ENCODE measurements at places on chromosomes 13 and 19.

GRCh38 chr13:100835695-100836094, 161.1 kb upstream of the TMTC4 start:
- DNase-seq, result no peak

DNA sequence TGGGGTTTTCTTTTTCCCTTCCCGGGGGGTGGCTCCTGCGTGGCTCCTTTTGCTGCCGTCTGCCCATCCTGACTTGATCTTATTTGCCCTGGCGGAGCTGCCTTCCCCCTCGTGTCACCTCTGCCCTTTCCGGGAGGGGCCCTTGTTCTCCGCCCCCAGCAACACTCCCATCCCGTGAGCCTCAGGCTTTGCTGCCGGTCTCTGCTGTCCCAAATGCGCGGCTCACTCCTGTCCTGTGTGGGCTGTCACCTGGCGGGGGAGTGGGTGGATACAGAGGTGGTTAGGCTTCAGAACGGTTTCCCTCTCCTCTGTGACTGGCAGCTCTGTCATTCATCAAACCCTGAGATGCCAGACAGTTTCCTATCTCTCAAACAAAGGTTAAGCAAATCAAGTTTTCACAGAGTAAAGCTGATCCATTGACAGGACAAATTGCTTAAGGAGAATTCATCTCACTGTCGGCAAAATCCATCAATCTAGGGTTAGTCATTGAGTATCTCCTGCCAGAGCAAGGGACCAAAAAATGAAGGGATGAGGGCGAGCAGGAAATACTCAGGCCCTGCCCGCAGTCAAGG, 84.0 kb downstream of the ANKRD10 start:
- no peak for DNase-seq

GRCh38 chr13:27137759-27138158, 33.9 kb downstream of the USP12 start:
- DNase-seq, result no peak

DNA sequence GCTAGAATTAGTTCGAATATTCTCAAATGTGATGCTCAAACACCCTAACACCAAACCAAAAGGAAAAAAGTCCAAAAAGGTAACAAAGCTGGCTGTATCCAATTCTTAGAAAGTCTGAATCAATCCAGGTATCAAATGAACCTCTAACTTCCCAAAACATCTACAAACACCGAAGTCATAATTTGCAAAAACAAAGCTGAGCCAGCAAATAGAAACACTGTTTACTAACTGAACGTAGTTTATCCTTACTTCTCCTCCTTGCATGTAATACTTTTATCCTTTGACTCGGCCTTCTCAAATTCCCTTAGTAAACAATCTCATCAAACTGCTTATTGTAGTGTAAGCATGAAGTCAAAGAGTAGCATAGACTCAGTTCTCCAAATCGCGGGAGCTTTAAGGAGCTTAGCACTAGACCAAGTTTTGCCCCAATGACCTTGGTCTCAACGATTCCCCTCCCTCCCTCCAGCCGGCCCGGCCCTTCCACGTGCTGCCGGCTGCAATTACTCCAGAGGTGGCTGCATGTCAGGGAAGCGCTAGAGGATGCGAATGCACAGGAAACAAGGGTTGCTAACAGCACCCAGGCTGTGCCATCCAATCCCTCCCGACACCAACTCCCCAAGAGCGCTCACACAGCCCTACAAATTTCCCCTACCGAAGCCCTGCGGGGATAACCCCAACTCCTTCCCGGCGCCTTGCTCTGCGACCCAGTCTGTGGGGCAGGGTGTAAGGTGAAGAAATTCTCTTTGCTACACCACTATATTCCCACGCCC, 693 bp downstream of the XPO4 start:
- DNase-seq, result no peak

DNA sequence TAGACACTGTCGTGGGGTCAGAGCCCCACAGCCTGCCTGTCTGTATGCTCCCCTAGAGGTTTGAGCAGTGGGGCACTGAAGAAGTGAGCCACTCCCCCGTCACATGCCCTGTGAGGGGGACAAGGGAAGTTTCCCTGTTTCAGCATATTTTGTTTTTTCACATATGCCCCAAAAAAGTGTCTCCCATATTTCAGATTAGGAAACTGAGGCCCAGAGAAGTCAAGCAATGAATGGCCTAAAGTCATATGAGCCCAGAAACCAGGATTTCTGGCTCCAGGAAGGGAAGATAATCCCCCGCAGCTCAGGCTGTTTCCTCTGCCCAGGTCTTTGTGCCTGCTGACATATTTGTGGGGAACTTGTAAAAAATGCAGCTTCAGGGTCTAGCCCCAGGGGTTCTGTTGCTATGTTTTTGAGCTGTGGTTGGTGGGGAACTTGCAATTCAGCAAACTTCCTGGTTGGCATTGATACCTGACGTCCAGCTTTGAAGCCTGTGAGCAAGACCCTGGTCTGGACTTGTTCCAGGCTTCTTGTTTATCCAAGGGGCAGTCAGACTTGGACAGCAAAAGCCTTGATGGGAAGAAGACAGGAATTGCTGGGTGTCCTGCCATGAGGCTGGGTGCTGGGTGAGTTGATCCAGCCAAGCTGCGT, 9.5 kb downstream of the RASL11A start:
- DNase-seq, result no peak

DNA sequence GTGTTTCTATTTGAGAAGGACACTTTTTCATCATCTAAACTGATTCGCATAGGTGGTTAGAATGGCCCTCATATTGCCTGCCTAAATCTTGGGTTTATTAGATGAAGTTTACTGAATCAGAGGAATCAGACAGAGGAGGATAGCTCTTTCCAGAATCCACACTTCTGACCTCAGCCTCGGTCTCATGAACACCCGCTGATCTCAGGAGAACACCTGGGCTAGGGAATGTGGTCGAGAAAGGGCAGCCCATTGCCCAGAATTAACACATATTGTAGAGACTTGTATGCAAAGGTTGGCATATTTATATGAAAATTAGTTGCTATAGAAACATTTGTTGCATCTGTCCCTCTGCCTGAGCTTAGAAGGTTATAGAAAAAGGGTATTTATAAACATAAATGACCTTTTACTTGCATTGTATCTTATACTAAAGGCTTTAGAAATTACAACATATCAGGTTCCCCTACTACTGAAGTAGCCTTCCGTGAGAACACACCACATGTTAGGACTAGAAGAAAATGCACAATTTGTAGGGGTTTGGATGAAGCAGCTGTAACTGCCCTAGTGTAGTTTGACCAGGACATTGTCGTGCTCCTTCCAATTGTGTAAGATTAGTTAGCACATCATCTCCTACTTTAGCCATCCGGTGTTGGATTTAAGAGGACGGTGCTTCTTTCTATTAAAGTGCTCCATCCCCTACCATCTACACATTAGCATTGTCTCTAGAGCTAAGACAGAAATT, 103.8 kb downstream of the TNFRSF19 start:
- DNase-seq, result no peak

DNA sequence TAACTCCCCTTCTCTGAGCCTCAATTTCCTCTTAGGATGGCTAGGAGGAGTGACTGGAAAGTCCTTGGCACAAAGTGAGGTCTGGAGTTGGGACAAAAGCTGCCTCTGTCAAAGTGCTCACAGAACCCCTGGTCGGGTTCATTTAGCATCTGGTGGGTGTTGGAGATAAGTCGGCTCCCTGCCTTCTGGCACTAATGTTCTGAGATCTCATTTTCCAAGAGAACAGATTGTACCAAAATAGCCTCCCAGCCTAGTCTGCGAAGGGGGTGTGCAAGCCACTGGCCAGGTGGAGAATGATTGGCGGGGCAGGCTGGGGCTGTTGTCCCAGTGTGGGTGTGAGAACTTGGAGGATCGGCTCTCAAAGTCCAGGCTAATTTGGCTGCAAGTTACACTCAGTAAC, 20.7 kb upstream of the NWD1 start:
- no peak for DNase-seq

GRCh38 chr13:104900191-104900817, 1635.2 kb downstream of the EFNB2 start:
- no peak for DNase-seq

- DNase-seq, result no peak
Measured at GRCh38 chr19:3983936-3984583, 1.2 kb downstream of the EEF2 start.

DNA sequence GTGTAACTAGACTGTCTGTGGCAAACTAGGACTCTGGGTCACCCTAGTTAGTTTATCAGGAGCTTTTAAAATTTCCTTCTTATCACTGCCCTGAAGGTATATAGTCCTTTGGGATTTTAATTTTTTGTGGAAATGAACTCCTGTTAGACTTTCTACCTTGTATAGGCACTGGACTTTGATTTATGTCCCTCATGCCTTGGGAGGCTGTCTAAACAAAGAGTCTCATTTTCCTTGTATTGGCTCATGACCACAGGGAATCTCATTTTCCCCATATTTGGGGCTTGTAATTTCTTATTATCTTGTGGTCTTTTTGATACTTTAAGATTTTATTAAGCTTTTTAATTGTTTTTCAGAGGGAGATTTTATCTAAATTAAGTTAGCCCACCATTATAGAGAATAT, 21.4 kb downstream of the KCTD4 start:
- no peak for DNase-seq

GRCh38 chr13:35744144-35744543, 267.7 kb upstream of the MAB21L1 start:
- DNase-seq, result no peak

DNA sequence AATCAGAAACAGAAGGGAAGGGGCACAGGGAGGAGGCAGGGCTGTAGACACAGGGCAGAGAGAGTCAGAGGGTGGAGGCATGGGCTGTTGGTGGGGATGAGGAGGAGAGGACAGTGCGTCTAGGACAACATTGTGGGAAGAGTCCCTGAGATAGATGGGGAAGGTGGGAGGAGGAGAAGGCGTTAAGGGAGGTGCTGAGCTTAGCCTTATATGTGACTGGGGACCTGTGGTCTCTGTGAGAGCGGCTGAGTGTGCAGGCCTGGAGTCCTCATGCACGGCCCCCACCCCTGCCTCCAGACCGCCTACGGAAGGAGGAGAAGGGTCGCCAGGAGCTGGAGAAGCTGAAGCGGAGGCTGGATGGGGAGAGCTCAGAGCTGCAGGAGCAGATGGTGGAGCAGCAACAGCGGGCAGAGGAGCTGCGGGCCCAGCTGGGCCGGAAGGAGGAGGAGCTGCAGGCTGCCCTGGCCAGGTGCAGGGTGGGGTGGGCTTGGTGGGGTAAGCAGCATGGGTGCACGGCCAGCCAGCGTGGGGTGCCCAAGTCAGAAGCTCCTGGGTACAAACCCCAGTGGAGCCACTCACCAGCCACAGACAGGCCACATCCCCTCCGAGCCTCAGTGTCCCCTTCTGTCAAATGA, 56.8 kb downstream of the KCNC3 start:
- DNase-seq, result no peak

GRCh38 chr19:55319785-55320184, 5.4 kb downstream of the TMEM150B start:
- no peak for DNase-seq

GRCh38 chr13:37492741-37493514, 105.6 kb downstream of the POSTN start:
- no peak for DNase-seq

- DNase-seq, result no peak
Measured at GRCh38 chr19:45075301-45076028, 813 bp downstream of the ZNF296 start.

DNA sequence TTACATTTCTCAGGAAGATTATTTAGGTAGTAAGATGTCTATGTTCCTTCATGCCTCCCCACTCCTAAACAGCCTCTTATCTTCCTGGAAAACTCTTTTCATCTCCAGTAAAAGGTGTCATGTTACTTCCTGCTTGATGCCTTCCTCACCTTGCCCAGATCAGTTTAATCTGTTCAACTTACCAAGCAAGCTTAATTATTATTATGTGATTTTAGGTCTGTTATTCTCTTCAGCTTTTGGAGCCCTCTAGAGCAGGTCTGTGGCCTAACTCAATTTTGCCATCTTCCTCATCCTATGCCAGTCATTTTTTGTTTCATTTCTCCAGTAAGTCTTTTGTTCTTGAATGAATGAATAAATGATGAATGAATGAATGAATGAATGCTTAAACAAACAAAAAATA, 528.4 kb downstream of the DCT start:
- DNase-seq, result no peak

DNA sequence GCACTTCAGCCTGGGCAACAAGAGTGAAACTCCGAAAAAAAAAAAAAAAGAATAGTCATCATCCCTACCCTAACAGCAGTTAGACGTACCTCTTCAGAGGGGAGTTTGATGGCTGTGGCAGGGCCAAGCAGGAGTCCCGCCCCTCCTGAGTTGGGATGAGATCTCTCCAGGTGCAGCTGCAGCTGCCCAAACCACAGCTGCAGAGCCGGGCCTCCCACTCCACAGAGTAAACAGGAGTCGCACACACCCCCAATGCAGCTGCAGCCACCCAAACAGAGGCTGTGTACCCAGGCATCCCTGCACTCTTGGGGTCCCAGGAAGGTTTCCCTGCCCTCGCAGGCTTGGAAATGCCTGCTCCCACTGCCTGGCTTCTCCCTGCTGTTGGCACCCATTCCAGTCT, 17.4 kb upstream of the MLLT1 start:
- DNase-seq, result no peak

DNA sequence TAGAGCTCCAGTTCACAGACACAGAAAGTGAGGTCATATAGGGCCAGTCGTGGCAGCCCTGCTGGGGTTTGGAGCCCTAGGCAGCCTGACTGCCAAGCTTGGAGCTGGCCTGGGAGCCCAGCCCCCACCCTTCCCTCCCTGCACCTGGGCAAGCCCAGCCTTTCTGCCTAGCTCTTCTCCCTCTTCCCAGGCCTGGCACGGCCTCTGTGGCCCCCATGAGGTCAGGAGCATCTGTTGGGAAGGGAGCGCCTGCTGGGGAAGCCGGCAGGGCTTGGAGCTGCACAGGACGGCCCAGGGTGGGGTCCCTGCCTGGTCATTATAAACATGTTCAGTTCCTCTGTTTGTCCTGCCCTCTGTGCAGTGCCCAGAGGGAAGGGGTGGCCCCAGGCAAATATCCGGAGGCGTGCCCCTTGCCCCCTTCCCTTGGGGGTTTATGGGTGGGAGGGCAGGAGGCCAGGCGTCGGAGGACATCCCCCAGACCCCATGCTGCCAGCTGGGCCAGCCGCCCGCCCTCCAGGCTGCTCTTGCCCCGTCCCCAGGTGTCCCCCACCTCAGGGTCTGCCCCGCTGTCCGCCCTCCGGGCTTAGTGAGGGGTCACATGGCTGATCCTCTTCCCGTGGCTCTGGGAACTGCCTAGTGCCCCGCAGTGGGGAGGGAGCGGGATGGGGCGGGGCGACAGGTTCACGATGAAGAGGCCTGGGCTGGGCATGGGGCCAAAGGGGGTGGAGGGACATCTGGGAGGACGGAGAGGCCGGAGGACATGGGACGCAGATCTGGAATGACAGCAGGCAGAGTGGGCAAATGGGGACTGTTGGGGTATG, 30.0 kb upstream of the NCCRP1 start:
- DNase-seq, result no peak

GRCh38 chr19:43229315-43229714, 23.9 kb upstream of the PSG4 start:
- no peak for DNase-seq
